ENCODE measurements at places on chromosomes 3 and 15.

- no peak for DNase-seq
Measured at GRCh38 chr3:177487635-177488186, 290.4 kb upstream of the TBL1XR1 start.

GRCh38 chr15:63986185-63986680, 60.1 kb downstream of the DAPK2 start:
- no peak for DNase-seq

DNA sequence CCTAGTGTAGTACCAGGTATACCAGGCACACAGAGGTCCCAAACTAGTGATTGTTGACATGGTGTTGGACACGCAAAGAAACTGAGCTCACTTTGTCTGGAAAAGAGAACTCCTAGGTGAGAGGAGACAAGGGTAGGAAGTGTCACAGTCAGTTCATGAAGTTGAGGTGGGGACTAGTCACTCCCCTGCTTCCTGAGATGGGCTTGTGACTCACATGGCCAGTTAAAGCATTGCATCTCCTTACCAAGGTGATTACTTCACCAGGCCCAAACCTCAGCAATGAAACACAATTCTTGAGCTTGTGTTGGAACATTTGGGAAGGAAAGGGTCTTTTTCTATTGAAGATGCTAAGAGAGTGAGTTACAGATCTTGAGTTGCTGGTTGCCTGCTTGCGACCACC, 49.2 kb upstream of the RAD18 start:
- no peak for DNase-seq

DNA sequence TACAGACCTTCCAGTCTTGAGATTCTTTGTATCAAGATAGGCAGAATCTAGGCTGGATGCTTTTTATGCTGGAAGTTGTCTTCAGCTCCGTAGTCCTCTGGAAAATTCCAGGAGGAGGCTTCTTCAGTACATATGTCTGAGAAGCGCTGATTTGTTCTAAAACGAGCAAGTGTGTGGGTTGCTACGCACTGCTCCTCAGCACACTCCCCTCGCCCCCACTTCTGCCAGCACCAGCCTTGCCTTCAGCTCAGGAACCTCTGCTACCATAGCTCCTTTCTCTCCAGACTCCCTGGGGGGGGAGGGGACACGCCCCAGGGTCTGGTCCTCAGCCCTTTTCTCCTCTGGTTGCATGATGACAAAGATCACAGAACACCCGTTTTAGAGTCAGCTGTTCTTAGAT, 75.5 kb upstream of the TRA2B start:
- DNase-seq: no peak

DNA sequence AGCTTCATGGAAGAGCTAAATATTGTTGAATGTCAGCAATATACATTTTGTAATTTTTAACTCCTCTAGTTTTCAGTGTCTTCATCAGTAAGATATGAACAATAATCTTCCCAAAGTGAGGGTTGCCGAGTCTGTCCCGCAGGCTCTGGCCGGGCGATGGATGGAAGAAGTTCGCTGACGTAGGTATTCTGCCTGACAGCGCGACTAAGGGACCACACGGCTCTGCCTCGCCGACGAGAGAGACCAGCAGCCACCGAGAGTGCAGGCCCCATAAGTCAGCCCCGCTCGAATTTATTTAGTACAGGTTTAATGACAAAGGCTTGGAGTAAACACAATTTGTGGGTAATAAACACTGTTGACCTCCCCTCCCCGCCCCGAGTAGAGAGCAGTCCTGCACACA, 427.4 kb upstream of the NECTIN3 start:
- no peak for DNase-seq

GRCh38 chr3:59782664-59783063, 732.8 kb upstream of the CFAP20DC start:
- DNase-seq: no peak

DNA sequence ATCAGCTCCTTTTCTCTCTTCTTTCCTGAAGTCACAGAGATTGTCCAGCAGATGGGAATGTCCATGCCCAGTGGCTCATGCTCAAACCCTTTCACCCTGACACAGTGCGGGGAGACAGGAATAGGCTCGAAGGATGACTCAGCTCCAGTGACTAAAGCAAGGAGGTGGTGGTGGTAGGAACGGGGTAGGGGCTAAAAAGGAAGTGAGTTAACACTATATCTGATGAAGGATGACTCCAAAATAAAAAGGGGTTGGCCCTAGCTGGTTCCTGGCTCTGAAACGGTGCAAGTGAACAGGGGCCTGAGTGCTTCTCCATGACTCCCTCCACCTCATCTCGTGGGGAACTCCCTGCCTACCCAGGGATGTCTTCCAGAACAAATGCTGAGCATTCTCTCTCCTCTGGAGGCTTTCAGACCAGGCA, 167.4 kb upstream of the LPP start:
- DNase-seq: peak; percentile 49

- DNase-seq: no peak
Measured at GRCh38 chr3:87062685-87063084, 71.7 kb upstream of the VGLL3 start.

- no peak for DNase-seq
Measured at GRCh38 chr3:195028877-195029606, 241.9 kb downstream of the XXYLT1 start.

GRCh38 chr15:45095661-45096060, 18.3 kb downstream of the DUOX2 start:
- no peak for DNase-seq

DNA sequence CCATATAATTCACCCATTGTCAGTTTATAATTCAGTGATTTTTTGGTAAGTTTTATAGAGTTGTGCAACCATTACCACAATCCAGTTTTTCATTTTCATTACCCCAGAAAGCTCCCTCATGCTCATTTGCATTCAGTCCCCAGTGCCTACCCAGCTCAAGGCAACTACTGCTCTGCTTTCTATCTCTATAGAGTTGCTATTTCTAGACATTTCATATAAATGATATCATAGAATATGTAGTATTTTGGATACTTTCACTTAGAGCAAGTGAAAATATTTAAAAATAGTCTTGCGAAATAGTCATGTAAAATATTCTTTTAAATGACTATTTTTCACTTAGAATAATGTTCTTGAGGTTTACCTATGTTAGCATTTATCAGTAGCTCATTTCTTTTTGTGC, 42.1 kb downstream of the ZNF654 start:
- DNase-seq: no peak

- no peak for DNase-seq
Measured at GRCh38 chr3:48412375-48413001, 17.4 kb downstream of the PLXNB1 start.

DNA sequence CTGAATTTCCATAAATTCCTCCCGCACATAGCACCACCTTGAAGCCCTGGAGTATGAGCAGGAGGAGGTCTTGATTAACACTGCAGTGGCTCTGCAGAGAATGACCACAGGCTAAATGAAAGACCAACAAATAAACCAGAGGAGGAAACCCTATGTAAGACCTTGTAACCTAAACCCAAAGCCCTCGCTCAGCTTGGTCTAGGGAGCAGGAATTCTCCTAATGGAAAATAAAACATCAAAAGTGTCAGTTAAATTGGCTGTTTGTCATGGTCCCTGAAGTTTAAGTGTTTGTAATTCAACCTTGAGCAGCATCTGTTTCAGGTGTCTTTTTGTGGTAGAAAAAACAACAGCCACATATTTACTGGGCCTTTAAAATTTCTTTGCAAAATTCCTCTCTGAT, 9.2 kb upstream of the UBE2Q2 start:
- no peak for DNase-seq

DNA sequence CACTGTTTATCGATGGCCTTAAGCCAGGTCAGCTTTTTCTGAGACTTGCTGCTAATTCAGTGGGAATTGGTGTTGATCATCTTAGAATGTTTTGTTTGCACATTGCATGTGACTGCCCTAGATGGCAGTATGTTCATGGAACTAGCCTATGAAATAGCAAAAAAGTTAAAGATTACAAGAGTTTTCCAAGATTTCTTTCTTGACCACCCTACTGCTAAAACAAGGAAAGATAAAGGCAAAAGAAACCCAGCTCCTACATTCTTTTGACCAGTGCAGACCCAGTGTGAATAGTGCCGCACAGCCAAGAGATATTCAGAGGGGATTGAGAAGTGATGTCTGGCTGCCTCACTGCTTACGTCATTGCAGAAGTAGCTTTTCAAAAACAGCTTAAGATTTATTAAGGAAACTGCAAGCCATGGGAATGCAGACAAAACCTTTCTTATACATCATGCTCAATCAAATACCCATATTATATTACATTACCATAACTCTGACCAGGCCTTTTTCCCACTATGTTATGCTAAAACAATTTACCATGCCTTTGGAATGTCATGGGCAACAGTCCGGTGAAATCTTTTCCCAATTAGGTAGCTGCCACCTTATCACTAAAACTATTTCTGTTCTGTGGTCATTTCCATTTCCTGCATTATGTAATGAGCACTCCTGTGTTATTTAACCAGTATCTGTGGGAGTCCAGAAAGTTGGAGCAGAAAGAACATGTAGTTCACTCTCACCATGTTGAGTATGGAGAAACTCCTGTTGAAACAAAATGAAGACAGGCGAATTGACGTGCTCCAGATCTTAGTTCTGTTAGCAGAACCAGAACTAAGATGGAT, 6.0 kb downstream of the PHLDB2 start:
- DNase-seq: peak; percentile 32

DNA sequence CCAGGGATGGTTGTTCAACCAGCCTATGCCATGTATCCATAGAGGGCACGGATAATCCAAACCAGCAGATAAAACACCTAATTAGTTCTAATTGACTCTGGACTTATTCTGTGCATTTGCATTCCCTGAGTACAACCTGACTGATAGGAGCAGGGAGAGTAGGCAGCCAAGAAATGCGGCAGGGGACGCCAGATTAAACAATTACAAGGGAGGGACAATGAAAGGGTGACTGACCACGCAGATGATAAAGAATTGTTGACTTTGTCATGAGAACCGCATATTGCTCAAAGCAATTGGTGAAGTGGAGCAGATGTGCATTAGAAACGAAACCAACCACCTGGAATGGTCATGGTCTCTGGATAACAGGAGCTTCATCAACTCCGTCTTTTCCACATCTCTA, 369.1 kb upstream of the FRG2C start:
- no peak for DNase-seq

- no peak for DNase-seq
Measured at GRCh38 chr15:88897142-88897455, 1.8 kb upstream of the HAPLN3 start.

DNA sequence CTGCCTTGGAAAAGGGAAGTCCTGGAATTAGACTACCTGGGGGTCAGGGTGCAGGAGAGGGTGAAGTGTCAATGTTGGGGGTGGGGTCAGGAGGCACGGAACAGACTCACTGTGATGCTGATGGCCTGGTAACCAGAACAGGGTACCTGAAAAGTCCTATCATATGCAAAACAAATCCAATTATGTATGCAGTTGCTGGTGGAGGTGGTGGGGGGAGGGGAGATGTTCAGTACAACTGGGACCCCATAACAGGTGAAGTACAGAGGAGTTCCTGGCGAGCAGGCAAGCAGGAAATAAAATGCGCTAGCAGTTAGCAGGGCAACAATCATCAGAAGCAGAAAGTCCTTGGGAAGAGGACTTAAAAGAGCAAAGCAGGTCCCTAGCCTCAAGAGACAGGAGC, 4.2 kb upstream of the KATNBL1 start:
- DNase-seq: no peak

DNA sequence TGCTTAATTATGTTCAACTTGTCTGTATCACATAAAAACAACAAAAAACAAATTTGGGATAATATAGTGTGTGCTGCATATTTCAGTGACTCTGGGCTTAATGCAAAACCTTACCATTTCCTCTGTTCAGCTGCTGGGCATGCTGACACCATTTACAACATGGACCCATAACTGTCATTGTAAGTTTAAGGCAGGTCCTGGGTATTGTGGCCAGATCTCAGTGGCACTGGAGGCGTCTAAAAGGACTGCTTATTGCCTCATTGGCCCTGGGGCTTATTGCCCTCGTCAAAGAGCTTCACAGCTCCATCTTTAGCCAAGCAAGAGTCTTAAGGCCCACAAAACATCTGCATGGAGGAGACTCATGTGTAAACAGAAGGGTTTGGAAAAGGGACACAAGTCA, 390.2 kb downstream of the NR2F2 start:
- no peak for DNase-seq

DNA sequence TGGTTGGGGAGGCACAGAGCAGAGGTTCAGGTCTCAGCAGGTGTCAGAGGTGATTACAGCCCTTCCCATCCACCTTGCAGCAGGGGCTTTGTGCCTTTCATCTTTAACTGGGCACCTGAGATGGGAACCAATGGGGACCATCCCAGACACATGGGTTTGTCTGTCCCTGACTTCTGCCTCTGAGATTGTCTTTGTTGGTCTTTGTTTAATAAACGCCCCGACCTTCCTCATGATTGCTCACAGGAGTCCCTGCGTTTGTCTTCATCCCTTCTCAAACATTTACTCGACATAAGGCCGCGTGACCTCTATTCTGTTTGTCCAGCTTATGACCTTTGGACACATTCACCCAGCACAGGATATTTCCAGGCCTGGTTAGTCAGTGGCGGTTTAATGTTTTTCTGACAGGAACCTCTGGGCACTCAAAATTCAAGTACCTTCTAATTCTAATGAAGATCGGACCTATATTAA, 5.9 kb downstream of the ZSCAN2 start:
- DNase-seq: no peak

- no peak for DNase-seq
Measured at GRCh38 chr3:108406063-108406660, 104.2 kb downstream of the MYH15 start.

GRCh38 chr3:106083207-106083606, 214.4 kb upstream of the CBLB start:
- DNase-seq: no peak

GRCh38 chr3:128491941-128492670, 895 bp downstream of the GATA2 start:
- DNase-seq: no peak

DNA sequence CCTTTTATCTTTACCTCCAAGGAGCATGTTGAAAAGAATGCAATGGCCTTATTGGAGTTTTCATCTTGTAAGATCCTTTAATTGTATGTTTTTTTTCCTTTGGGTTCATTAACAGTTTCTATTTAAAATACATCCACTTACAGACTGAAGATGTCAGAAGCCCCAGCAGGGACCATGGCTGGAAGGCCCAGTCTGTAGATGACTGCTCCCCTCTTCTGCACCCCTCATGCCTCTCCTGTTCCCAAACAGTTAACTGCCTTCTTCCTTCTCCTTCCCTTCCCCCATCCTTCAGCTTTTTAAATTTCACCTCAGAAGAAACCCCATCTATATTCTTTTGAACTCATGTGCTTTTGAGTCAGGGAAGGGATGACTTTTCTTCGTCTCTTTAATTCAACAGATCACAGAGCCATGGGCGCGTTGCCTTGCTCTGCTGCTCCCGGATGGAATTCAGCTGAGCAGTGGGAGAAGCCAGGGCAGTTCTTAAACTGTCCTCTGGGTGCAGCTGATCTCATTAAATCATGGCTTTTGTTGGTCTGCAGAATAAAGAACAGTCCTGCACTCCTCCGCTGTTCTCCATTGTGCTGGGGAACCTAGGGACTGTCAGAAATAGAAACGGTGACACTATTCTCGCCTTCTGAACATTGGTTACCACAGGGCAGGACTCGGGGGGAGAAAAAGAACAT, 71.5 kb upstream of the EIF1B start:
- no peak for DNase-seq

GRCh38 chr3:20935791-20936190, 749.8 kb upstream of the SGO1 start:
- DNase-seq: no peak
